Neural crest cell (in vitro differentiated cells): ENCODE measurements at places on chromosomes 16 and 17. TPM values are rescaled to one million over a fixed set of nuclear protein-coding genes. Genes with fewer than 3 reads are reported as not detected.

- H3K36me3 ChIP-seq, result no peaks in the 10 kb centered on the region
- peaks cover 10% of the 10 kb centered on the region for H3K4me1 ChIP-seq
- no peak overlapping the region for H3K27ac ChIP-seq
- H3K4me3 ChIP-seq, result no peak overlapping the region
- no peaks in the 10 kb centered on the region for H3K27me3 ChIP-seq
- no peak for DNase-seq
These were observed 42.1 kb upstream of the MAF start for GRCh38 chr16:79642652-79643051.

GRCh38 chr16:62240722-62241121 is 204.5 kb upstream of the CDH8 start:
- no peaks in the 10 kb centered on the region for H3K36me3 ChIP-seq
- H3K4me1 ChIP-seq, result peaks cover 5% of the 10 kb centered on the region
- H3K4me3 ChIP-seq, result no peak overlapping the region
- H3K27me3 ChIP-seq, result no peaks in the 10 kb centered on the region
- H3K27ac ChIP-seq, result no peak overlapping the region

DNA sequence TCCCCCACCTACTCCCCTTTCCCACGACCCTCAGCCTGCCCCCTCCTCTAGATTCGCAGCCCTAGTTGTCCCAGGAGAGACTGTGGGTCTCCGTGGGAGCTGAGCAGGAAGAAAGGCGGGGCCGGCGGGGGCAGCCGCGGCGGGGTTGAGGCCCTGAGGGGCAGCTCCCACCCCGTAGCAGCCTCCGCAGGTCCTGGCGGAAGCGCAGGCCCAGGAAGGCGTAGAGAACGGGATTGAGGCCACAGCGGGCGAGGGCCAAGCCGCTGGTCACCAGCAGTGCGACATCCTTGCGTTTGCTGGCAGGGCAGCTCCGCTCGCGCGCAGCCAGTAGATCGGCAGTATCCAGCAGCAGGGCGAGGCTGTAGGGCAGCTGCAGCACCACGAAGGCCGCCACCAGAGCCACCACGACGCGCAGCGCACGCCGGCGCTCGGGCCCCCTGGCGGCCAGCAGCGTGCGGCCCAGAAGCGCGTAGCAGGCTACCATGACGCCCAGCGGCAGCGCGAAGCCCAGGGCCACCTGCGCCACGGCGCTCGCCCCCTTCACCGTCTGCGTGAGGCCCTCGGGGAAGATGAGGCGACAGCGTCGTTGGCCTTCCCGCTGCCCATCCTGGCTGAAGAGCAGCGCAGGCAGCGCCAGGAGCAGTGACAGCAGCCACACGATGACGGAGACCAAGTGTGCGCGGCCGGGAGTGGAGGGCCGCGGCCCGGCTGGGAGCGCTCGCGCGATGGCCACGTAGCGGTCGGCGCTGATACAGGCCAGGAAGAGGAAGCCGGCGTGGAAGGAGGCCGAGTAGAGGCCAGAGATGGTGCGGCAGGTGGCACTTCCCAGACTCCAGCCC is 1.9 kb downstream of the CCR10 start:
- peak; percentile 73 for DNase-seq
- no peaks in the 10 kb centered on the region for H3K36me3 ChIP-seq
- H3K27me3 ChIP-seq, result peaks cover 13% of the 10 kb centered on the region
- H3K4me1 ChIP-seq, result peaks cover 54% of the 10 kb centered on the region

DNA sequence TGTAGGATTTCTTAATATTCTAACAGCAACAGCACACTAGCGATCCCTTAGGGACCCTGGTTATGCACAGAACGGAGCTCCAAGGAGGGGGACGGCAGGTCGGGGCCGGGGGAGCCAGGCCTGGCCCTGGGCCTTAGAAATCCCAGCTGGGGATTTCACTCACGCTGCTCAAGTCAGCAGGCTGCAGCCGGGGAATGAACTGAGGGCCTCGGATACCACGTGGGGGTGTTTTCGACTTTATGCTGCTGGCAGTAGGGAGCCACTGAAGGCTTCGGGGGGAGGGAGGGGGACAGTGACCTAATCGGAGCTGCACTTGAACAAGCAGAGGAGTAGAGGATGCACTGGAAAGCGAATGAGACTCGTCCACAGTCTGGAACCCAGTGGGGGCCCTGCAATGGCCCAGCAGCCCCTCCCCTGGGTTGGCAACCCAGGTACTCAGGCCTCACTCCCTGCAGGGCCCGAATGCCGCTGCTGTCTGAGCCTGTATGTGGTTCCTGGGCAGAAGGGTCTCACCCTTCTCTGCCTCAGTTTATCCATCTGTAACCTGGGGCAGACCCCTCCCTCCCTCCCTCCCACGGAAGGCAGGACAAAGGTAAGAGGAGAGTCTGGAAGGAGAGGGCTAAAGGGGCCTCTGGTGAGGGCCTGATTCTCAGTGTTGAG is 53.7 kb downstream of the RPH3AL start:
- no peak overlapping the region for H3K27ac ChIP-seq
- peaks cover 12% of the 10 kb centered on the region for H3K27me3 ChIP-seq
- H3K4me3 ChIP-seq, result no peak overlapping the region
- H3K36me3 ChIP-seq, result no peaks in the 10 kb centered on the region
- no peak for DNase-seq
- H3K4me1 ChIP-seq, result no peaks in the 10 kb centered on the region

- no peak for DNase-seq
- H3K4me1 ChIP-seq, result peaks cover 45% of the 10 kb centered on the region
- no peaks in the 10 kb centered on the region for H3K27me3 ChIP-seq
- H3K4me3 ChIP-seq, result peak overlapping the region; percentile 17
- H3K36me3 ChIP-seq, result no peaks in the 10 kb centered on the region
These were observed 6.1 kb upstream of the KRT31 start for GRCh38 chr17:41403404-41404023.

GAS2L2 gene
- total RNA-seq, result 0.12 and 0.16 TPM in 2 replicates
